ENCODE measurements at places on chromosomes 16 and 17. TPM values are rescaled to one million over a fixed set of nuclear protein-coding genes. Genes with fewer than 3 reads are reported as not detected.

DNA sequence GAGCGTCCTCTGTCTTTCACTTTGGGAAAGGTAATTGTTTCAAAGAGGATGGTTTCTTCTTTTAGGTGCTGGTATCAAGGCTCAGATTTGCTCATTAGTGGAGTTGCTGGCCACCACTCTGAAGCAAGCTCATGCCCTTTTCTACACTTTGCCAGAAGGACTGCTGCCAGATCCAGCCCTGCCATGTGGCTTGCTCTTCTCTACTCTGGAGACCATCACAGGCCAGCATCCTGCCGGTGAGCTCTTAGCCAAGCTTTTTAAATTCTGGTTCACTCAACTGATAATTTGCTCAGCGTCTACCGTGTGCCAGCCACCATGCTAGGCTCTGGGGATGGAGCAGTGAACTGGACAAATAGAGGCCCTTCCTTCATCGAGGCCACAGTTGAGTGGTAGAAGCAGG is 4.3 kb downstream of the COG1 start:
- no peak for DNase-seq

DNA sequence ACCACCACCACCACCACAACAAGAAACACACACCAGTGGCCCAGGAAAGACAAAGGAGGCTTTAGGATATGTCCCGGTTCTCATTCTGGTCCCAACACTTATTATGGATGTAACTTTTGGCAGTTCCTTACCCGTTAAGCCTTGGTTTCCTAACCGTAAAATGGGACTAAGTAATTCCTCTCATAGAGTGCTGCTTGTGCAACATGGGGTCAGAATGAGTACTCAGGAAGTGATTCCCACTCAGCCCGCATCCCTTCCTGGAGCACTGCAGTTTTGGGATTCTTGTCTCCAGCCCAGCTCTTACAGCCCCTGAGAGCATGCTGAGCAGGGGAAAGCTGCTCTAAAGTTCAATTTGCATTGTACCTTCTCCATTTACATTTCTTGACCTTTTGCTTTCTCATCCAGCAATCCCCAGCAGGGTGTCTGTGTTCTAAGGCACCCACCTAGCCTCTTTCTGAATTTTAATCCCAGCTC is 262.6 kb downstream of the PRKCA start:
- no peak for DNase-seq

DNA sequence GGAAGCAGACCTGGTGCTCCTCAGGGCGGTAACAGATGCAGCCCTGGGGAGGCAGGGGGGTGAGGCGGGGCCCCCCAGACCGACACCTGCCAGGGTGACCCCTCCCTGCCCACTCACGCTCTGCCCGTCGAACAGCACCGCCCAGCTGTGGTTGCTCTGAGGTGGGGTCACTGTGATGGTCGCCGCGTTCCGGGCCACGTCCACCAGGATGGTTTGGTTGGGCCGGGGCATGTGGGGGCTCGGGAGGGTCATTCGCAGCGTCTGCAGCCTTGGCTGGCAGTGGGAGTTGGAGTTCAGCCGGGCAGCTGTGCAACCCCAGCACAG is 692 bp downstream of the BRICD5 start:
- DNase-seq: no peak

Gene MYL11
- 1.4 TPM for polyA plus RNA-seq

Gene CIBAR2
- polyA plus RNA-seq: 0.17 TPM

Gene DBNDD1
- 11.4 TPM for polyA plus RNA-seq

Gene SLC5A11
- 6.5 TPM for polyA plus RNA-seq

Gene CACNG4
- polyA plus RNA-seq: 3.6 TPM
